ENCODE measurements at places on chromosomes 6 and 20.

DNA sequence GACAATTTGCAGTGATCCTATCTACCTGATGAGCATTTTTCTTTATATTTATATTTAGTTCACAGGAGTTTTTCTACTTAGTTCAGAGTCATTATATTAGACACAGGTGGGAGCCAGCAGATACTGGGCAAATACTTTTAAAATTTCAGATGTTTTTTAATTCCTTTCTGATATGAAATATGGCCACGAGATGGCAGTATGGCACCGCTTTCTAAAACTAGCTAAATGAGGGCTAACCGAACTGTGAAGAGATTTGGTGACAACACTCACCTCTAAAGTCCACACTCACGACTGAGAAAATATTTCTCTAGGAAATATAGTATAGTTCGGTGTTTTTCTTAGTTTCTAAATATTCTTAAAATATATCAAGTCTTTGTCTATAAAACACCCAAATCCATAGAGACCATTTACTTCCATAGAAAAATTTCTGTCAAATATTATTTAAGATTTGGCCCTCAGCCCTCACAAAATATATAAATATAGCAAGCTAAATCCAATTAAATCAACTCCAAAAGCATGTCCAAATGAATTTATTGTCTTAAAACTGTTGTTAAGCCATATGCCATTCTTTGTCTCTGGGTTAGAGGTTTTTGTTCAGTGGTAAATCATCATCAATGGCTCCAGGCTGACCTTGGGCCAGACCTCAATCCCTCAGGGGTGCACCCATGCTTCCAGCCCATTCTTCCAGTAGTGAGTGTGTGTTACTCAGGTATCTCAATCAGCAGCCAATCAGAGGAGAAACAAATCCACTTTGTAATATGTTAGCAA lies 63.6 kb downstream of the HUS1B start:
- DNase-seq = no peak

DNA sequence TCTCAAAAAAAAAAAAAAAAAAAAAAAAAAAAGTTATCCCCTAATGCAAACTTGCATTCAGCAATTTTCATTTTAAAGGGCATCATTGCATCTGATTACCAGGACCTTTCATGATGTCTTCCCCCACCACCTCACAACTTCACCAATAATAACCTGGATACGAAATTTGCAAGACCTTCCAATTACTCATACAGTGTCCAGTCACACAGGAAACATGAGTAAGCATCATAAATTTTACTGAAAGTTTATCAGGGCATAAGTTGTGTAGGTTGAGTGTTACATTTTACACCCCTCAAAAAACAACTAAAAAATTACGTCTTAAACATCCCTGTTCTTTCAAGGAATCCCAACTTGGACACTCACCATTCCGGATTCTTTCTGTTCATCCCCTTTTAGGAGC lies 79.1 kb upstream of the ANKEF1 start:
- no peak for DNase-seq

DNA sequence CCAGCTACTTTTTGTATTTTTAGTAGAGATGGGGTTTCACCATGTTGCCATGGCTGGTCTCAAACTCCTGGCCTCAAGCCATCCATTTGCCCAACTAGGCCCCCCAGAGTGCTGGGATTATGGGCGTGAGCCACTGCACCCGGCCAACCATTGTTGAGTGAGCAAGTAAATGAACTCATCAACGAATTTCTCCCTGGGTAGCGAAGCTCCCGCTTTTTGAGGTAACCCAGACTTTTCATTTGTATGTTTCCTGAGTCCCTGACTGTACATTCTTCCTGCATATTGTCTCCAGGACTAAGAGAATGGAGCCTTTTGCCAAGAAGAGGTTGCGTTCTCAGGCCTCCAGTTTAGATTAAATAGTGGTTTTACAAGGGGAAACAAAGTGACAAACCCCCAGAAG lies 36.4 kb downstream of the RIPOR3 start:
- no peak for DNase-seq

DNA sequence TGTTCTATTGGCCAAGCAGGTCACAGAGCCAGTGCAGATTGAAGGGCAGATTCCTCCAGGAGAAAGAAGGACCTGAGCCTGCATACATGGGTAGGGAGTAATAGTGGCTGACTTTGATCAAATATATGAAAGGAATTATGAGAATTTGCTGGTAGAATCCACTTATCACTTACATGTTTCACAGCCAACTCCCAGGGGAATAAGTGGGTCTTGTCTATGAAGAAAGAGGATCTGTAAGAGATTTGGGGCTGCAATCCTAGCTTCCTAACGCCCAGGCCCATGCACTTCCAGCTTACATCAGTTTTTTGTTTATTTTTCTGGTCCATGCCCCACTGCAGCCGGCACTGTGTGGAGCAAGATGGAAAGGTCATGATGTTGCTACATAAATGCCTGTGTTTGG lies 107.9 kb upstream of the SYNDIG1 start:
- no peak for DNase-seq

- DNase-seq = no peak
Observed at GRCh38 chr6:119210596-119210995, 132.1 kb upstream of the FAM184A start.
